D341Med (cell line): ENCODE measurements at places on chromosomes 2 and 18.

DNA sequence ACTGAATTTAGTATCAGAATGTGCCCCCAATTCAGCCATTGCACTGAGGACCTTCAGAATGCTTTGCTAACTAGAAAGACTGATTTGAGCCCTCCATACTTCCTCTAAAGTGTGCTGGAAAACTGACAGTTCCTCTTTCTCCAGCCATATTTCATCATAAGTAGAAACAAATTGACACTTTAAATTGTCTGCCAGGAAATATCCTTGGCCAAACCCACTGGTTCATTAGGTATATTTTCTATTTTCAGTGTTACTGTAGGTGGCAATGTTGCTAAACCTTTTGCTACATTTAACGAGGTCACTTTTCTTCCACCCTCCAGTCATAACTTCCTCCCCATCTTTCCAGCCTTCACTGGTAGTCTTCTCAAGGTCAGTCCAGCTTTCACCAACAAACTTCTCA lies 21.5 kb downstream of the SP5 start:
- no peak for DNase-seq

DNA sequence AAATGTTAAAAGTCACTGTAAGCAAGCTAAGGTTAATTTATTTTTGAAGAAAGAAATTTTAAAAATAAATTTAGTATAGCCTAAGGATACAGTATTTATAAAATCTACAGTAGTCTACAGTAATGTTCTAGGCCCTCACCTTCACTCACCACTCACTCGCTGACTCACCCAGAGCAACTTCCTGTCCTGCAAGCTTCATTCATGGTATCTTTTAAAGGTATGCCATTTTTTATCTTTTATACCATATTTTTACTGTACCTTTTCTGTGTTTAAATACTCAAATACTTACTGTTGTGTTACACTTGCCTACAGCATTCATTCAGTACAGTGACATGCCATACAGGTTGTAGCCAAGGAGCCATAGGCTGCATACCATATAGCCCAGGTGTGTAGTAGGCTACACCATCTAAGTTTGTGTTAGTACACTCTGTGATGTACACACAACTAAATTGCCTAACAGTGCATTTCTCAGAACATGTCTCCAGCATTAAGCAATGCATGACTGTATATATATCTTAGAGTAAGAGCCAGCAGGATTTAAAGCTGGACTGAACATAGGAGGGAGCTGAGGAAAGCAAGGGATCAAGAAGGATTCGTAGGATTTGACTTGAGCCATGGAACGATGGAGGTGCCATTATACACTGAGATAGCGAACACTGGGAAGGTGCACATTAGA lies 83.1 kb upstream of the KLF7 start:
- DNase-seq, result no peak

GRCh38 chr18:46190667-46191066 lies 86.5 kb downstream of the HAUS1 start:
- no peak for DNase-seq

DNA sequence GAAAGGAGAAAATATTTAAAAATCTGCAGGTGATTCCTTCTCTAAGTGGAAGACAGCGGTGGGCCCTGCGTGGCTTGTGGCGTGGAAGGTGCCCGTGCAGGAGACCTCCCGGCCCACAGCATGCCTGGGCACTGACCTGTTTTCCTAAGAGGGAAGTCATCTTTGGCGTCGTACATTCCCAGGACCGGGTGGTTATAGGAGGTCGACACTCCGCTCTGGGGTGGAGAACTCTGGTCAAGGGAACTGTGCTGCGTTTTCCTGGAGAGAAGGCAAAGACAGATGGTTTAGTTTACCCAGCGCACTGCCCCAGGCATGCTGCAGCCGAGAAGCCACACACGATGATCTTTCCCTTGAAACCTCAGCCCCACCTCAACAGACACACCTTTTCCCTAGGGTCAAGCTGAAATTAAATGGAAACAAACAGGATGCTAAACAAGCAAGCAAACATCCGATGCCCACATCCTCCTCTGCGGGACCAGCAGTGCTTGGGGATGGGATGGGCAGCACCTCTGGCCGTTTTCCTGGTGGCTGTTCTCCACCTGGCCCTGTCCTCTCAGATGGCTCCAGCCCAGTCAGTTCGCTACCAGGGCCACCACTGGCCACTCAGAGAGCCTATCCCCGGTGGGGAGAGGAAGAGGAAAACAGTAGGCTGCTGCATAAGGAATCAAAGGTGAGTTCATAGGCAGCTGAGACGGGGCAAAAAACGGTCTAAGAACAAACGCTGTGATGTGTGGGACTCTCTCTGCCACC lies 244.1 kb downstream of the HDAC4 start:
- no peak for DNase-seq

DNA sequence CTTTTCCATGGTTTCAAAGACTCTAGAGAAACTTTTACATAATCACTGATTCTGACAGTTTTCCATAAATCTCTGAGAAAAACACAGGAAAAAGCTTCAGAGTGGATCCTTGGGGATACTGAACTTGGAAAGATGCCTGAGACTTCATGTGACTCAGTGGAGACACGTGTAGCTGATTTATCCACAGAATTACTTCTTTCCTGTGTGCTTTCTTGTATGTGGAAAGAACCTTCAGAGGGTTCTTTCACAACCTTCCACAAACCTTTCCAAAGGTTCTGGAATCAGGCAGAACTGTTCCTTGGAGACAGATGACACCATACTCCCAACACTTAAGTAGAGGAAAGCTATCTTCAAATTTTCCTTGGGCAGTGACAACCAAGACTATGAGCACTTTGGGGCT lies 207.2 kb downstream of the RND3 start:
- DNase-seq, result no peak

- DNase-seq, result no peak
Measured at GRCh38 chr2:95393901-95394300, 8.6 kb upstream of the FAHD2A start.

DNA sequence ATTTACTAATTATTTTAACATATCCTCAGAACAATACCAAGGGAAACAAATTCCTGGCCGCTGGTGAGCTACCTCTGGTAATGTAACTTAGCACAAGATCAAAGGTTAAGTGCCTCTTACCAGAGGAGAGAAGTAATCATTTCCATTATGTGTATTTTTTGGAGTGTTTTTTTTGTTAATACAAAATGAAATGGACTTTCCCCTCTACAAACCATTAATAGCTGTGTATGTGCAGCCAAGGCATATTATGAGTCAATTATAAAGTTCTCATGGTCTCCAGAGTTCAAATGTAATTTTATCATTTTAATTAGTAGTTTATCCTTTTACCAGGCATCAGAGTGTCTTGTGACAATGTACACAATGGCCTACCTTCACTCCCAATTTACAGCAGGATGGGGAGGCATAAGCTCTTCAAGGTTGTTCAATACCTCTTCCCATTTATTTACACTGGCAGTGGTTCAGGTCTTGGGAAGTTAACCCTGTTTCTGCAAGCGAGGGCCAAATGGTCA lies 242.2 kb downstream of the TGIF1 start:
- no peak for DNase-seq

GRCh38 chr2:98454073-98454472 lies 9.4 kb downstream of the INPP4A start:
- DNase-seq, result no peak

DNA sequence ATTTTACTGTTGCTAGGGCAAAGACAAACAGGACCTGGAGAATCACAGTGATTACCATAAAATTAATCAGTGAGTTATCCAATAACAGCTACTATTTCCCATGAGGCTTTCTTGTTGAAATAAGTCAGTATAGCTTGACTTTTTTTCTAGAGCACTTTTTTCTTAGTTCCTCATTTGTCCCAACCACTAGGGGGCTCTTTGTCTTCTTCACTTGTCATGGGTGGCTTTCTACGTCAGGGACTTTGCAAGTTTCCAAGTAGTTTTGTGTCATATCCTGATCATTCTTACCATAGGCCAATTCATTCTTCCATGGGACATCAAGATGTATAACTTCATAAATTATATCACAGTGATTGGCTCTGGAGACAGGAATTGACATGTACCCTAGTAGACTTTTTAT lies 1019.6 kb upstream of the PIK3C3 start:
- DNase-seq, result no peak

DNA sequence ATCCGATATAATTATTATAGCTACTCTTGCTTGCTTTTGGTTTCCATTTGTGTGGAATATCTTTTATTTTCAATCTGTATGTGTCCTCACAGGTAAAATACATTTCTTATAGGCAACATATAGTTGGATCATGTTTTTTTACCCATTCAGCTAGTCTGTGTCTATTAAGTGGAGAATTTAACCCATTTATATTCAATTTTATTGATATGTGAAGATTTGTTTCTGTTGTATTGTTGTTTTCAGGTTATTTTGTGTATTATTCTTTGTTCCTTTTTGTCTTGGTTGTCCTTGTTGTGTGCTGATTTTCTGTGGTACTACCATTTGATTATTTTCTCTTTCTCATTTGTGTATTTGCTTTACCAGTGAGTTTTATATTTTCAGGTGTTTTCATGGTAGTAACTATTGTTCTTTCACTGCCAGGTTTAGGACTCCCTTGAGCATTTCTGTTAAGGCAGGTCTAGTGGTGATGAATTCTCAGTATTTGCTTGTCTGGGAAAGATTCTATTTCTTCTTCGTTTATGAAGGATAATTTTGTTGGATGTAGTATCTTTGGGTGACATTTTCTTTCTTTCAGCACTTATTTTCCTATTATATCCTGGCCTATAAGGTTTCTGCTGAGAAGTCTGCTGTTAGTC lies 95.4 kb downstream of the ANKRD12 start:
- no peak for DNase-seq

GRCh38 chr2:72933646-72934151 lies 16.4 kb downstream of the EMX1 start:
- DNase-seq, result no peak

- DNase-seq, result no peak
Measured at GRCh38 chr2:237501892-237502513, 15.0 kb downstream of the MLPH start.

DNA sequence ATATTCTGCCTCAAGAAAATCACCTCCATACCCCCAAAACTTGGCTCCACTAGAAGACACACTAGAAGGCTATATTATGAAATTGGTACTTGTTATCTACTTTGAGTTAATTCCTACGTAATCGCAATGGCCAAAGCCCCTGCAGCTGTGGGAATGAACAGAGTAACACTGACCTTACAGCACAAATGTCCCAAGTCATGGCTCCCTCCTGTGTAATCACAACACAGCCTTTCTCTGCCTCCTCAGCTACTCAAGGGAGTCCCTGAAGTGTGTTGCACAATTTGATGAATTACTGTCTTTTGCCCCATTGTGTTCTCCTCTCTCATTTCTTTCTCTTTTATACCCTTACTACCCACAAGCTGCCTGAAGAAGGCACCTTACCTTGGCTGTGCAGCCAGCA lies 375.2 kb downstream of the ARHGAP15 start:
- DNase-seq, result no peak

DNA sequence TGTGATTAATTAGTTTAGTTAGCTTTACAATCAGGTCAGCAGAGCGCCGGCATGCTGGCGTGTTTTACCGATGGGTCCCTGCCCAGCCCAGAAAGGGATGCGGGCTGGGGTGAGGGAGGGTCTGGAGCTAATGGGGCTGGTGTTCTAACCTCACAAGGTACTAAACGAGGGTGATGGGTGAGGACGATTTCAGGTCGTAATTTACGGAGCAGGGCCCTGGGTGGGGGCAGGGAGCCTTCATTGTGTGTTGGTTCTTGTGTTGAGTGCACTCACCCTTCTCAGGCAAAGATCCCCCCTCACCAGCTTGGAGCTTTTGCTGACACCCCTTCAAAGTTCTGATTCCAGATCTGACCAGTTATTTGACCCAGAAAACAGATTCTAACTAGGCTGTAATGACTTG lies 39.5 kb downstream of the PTGR3 start:
- peak; percentile 14 for DNase-seq

- no peak for DNase-seq
Measured at GRCh38 chr18:35030277-35030989, 10.8 kb upstream of the MAPRE2 start.

GRCh38 chr2:54503192-54503591 lies 47.1 kb downstream of the SPTBN1 start:
- DNase-seq, result peak; percentile 59

- no peak for DNase-seq
Measured at GRCh38 chr2:223442847-223443246, 159.3 kb downstream of the SCG2 start.

GRCh38 chr2:40773291-40773690 lies 321.4 kb upstream of the SLC8A1 start:
- DNase-seq, result no peak

DNA sequence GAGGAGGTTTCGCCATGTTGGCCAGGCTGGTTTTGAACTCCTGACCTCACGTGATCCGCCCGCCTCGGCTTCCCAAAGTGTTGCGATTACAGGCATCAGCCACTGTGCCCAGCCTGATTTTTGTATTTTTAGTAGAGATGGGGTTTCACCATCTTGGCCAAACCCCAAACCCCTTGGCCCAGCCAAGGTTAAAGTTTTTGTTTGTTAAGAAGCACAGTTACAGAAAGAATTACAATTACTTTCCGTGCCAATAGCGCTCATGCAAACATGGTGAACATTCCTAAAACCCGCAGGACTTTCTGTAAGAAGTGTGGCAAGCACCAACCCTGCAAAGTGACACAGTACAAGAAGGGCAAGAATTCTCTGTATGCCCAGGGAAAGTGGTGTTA lies 26.1 kb downstream of the ITSN2 start:
- no peak for DNase-seq

DNA sequence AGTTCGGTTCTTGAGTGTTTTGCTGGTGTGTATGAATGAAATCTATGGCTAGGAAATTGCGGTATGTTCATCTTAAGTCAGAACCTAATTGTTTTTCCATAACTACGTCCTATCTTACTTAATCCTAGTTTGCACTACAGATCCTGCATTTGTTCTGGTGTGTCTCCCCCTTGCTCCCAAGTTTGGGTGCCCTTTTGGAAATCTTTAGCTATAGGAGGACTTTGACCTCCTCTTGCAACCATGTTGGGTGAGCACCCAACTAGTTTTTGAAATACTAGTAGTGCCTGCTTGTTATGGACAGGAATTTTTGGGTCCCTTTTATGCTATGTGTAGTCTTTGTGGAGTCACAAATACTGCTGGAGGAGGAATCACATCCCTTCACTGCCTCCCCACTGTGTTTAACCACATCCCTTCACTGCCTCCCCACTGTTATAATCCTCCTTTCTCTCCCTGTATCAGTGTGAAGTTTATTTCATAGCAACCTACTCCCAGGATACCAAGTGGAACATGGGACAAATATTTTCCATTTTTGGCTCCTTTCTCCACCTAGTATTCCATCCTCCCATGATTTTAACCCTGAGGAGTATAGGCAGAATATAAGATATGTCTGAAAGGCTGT lies 26.3 kb upstream of the COBLL1 start:
- DNase-seq, result no peak

DNA sequence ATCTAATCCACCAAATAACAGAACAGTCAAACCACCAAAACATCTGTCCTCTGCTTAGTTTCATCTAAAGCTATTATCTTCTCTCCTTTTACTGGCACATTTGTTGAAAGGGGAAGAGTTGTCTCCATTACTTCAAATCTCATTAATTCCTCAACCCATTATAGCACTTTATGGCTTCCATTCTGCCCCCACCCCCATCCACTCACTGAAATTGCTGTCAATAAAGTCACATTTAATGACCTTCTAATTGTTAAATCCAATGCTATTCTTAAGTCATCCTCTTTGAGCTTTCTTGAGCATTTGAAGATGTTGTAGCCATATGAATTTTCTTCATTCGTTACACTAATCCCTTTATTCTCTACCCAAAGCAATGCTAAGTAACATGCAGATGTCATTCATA lies 5.2 kb downstream of the OXER1 start:
- no peak for DNase-seq

- DNase-seq, result no peak
Measured at GRCh38 chr2:12948231-12948960, 231.7 kb downstream of the TRIB2 start.
